Left lung (tissue), 14 donors: ENCODE measurements at places on chromosomes 6 and 20. TPM values are rescaled to one million over a fixed set of nuclear protein-coding genes. Genes with fewer than 3 reads are reported as not detected.

DNA sequence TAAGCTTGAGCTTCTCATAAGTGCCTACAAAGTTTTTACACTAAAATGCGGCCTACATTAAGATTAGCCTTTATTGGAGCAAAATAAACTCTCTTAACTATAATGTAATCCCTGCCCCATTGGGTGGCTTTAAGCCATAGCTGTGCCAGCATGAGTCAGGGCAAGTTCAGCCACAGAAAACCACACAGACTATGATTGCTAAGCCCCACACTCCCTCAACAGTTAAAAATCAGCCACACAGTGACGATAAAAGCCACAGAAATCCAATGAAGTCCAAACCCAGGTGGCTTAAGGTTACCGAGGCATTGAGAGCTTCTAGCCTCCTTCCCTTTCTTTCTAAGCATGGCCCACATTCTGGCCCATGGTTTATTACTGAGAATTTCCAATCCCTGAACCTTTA, 61.6 kb downstream of the GRM1 start:
- DNase-seq, result no peak

GRCh38 chr6:51568771-51569170, 518.6 kb downstream of the PKHD1 start:
- DNase-seq, result no peak

DNA sequence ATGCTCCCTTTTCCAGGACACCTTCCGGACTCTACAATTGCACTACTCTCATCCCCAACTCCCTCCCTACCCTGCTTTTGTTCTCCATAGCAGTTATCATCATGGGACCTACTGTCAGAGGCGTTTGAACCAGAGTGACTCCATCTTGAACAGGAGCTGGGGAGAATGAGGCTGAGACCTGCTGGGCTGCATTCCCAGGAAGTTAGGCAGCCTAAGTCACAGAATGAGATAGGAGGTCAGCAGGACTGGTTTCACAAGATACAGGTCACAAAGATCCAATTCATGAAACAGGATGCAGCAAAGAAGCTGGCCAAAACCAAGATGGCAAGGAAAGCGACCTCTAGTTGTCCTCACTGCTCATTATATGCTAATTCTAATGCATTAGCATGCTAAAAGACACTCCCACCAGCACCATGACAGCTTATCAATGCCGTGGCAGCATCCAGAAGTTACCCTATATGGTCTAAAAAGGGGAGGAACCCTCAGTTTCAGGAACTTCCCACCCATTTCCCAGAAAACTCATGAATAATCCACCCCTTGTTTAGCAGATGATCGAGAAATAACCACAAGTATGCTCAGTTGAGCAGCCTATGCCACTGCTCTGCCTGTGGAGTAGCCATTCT, 15.6 kb downstream of the SLC13A3 start:
- no peak for DNase-seq

- DNase-seq, result peak; percentile 16
Measured at GRCh38 chr6:21665110-21665391, 71.5 kb downstream of the SOX4 start.

- DNase-seq, result no peak
Measured at GRCh38 chr6:31621320-31621939, 915 bp downstream of the PRRC2A start.

DNA sequence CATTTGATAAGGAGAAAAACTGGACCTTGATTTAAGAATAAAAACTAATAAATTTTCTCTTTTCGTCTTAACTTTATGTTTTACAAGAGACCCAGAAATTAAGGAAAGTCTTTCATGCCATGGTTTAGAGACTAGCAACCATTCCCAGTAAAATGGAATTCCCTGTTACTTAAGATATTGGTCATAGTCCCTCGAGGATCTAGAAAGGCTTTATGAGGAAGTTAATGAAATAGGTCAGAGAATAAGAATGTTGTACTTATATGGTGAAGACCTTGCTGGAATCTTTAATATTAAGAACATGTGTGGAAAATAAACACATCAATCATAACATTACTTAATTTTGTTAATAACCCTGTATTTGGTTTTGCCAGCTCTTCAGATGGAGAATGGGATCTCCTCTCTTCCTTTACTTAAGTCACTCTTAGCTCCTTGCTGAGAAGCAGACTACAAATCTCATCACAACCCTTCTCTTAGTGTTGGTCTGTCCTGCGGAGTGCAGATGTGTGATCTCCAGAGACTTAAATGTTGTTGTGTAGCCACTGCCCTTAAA, 382.9 kb downstream of the QKI start:
- no peak for DNase-seq

GRCh38 chr6:3227363-3228045, at the start of gene TUBB2B:
TUBB2B (minus strand) TSS chr6:3227653; CDS start chr6:3227543, 110 bp downstream.
- no peak for DNase-seq

DNA sequence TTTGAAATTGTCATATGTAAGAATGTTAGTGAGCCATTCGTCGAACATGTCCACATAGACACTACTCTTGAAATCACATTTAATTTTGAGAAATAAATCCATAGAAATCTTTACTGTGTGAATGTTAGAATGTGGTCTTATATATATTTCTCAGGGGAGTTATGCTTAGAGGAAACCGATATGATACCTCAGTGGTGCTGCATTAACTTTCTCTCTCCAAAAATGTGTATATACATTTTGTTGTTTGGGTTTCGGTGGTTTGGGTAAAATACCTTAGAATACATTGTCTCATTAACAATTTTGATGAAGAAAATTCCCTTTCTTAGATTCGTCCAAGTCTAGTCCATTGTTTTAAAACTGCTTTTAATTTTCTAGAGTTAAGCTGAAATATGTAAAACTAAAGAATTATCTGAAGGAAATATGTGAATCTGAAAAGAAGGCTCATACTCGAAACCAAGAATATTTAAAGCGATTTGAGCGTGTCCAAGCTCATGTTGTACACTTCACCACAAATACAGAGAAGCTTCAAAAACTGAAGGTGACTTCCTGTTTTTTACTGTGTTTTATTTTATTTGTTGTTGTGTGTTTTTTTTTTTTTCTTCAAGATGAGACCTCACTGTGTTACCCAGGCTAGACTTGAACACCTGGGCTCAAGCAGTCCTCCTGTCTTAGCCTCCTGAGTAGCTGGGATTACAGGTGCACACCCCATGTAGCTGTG, 10.3 kb downstream of the KIZ start:
- no peak for DNase-seq

- no peak for DNase-seq
Measured at GRCh38 chr6:148999929-149000468, 253.2 kb downstream of the UST start.

GRCh38 chr20:57308451-57309271, 20.9 kb upstream of the SPO11 start:
- no peak for DNase-seq

GRCh38 chr20:32201296-32201976, 6.1 kb downstream of the PLAGL2 start:
- DNase-seq, result no peak

GRCh38 chr6:130417951-130418350, 52.1 kb downstream of the TMEM200A start:
- DNase-seq, result no peak

GRCh38 chr6:20777801-20778200, 243.5 kb downstream of the CDKAL1 start:
- DNase-seq, result no peak

GRCh38 chr6:129179283-129179682, 296.3 kb downstream of the LAMA2 start:
- DNase-seq, result no peak

DNA sequence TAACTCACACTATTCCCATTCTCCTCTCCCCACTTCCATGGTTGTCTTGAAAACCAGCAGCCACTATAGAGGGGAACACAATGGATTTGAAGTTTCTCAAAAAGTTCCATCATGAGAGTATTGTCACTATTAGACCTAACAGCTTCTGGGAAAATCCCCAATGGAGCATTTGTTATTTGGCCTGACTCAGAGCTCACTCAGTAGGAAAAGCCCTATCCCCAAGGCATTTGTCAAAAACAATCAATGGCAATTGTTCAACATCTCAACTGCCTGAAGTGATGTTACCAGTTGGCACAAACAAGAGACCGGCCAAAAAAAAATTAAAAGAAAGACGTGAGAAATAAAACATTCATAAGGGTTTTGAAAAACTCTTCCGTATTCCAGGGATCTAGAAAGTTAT, 98.8 kb downstream of the MYLK4 start:
- DNase-seq, result no peak

GRCh38 chr6:96626759-96627364, 63.9 kb downstream of the FHL5 start:
- DNase-seq, result peak; percentile 26

- no peak for DNase-seq
Measured at GRCh38 chr6:50815436-50816114, 3.1 kb upstream of the TFAP2B start.

GRCh38 chr6:82568290-82568993, 204.8 kb downstream of the TPBG start:
- no peak for DNase-seq

DNA sequence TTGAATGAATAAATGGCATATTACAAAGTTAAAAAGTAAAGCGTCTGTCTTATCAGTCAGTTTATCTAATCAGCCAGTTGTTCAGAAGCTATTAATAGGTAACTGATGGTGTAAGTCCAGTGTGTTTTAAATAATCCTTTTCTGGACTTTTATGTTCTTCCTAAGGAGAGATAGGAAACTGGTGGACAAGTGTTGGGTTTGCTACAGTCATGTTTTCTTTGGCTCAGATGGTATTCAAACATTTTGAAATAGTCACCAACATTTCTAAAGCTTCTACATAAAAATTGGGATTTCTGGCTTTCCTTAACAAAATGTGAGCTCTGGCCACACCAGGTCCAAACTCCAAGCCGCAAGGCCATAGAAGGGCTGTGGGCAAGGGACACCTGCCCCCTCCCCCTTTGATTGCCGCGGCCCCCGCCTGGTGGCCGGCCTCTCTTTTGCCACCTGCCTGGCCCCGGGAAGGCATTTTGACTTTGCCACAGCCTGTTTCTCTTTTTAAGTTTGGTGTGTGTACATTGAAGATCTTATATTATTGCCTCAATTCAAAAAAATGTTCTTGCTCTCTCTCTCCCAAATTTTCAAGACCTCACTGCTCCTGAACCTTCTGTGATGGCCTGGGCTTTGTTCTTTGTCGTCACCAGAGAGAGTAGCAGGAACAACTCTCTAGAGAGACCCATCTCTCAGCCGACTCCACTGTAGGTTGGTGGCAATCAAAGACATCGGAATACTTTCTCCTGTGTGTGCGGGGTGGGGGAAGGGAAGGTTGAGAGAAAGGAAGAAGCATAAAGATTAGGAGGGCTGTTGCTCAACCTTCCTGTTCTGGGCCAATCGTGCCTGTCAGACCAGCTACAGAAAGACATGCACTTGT, 84.0 kb upstream of the ZNF217 start:
- DNase-seq, result no peak

DNA sequence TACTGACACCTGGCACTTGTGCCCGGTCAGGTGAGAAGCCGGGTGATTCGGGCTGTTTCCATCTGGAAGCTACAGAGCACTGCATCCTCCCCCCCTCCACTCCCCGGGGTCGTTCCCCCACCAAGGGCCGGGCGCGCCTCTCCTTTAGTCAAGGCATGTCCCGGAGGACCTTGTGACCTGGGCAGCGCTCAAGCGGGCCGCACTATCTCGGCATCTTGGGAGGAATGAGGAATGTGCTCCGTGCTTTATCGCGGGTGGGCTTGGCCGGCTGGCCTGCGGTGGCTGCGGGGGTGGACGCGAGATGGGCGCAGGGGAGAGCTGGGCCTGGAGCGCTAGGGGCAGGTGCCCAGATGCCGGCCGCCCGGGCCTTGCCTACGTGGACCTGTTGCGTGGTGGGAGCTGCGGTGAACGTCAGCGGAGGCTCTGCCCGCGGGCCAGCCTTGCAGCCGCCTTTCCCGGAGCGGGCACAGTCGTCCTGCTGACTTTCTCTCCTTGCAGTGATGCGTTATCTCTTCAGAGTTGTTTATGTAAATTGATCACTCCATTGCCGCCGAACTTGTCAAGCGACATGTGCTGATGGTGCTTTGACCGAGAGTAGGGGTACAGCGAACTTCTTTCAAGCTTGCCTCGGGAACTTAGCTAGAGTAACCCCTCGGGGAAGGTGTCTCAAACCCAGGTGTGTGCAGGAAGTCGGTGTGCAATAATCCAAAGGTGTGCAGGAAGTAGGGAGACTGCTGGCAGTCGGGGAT, 1.1 kb downstream of the LRRC1 start:
- no peak for DNase-seq

DNA sequence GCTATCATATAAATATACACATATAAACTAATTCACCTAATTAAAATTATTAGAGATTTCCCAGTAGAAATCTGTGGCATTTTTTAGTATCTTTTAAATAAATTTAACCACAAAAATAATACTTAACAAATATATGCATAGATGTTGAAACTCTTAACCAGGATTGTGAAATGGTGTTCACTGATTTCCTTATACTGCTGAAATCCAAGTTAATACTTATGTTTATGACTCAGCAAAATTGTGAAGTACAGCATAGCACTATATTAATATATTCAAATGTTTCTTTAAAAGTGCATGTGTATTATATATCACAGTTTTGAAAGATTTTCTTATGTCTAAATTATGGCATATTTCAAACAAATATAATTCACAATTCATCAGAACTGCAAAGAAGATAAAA, 328.2 kb upstream of the MANEA start:
- peak; percentile 47 for DNase-seq

DNA sequence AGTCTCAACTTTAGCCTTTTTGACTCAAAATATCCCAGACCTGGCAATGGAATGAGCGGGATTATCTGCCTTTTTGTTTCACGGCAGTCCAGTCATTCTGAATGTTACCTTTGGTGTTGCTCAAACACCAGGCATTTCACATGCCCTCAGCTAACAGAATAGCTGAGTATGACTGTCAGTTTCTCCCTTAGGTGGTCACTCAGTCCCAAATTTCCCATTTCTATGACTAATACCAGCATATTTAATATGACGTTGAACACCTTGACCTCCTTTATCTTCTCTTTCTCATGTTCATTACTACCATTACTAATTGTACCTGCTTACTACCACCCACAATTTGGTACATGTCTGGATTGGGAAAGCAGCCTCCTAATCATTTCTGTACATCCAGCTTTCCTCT, 65.2 kb downstream of the EDN1 start:
- DNase-seq, result no peak

GRCh38 chr6:157649311-157650260, 173.5 kb upstream of the SNX9 start:
- no peak for DNase-seq

DNA sequence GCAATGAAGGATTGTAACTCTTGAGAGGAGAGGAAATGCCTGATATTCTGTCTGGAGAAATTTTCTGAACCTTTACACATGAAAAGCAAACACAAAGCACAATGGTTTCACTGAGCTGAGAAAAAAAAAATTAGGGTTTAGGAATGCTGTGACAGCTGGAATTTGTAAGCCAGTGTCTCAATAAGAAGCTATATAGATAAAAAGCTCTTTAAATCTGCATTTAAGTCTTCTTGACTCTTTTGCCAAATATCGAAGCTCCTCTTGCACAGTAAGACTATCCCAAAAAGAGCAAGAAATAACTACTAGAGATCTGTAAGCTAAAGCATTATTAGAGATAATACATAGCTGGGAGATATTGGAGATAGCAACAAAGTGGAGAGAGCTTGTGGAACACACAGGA, 1334.0 kb upstream of the CITED2 start:
- peak; percentile 70 for DNase-seq

C6orf15 gene
- not detected for total RNA-seq

DDRGK1 gene
- 83.9 TPM for total RNA-seq

RPS6KA2 gene
- 126 TPM for total RNA-seq
